Smooth muscle cell of the pulmonary artery (primary cell): ENCODE measurements at places on chromosomes 16 and 17. TPM values are rescaled to one million over a fixed set of nuclear protein-coding genes. Genes with fewer than 3 reads are reported as not detected.

WRAP53 gene
- 2.7 and 3.5 TPM in 2 replicates for total RNA-seq

CCL17 gene
- not detected in 2 replicates for total RNA-seq

KRTAP4-5 gene
- not detected in 2 replicates for total RNA-seq

DPEP3 gene
- total RNA-seq = not detected in 2 replicates

KIF19 gene
- not detected in 2 replicates for total RNA-seq

BBS2 gene
- 46.3 and 47.3 TPM in 2 replicates for total RNA-seq

KRT20 gene
- not detected in 2 replicates for total RNA-seq

LRRC37A gene
- total RNA-seq = 1.6 and 3.7 TPM in 2 replicates

CD300LB gene
- not detected in 2 replicates for total RNA-seq

TBC1D28 gene
- not detected in 2 replicates for total RNA-seq

TSNAXIP1 gene
- 0.78 and 1.0 TPM in 2 replicates for total RNA-seq

ANKRD40CL gene
- total RNA-seq = not detected in 2 replicates

NUTF2 gene
- total RNA-seq = 119 and 132 TPM in 2 replicates

ABCC12 gene
- total RNA-seq = 0.26 TPM in 1 of 2 replicates, not detected in the other
